ENCODE measurements at places on chromosomes 5 and 9. TPM values are rescaled to one million over a fixed set of nuclear protein-coding genes. Genes with fewer than 3 reads are reported as not detected.

PLPP7 gene
- 13.6 TPM for total RNA-seq

FAM170A gene
- not detected for total RNA-seq

FOXD4L3 gene
- under 0.01 TPM for total RNA-seq

CAVIN4 gene
- 0.78 TPM for total RNA-seq

WWC1 gene
- total RNA-seq = 4.9 TPM

SLCO6A1 gene
- total RNA-seq = not detected

THBS4 gene
- 0.59 TPM for total RNA-seq

CAMLG gene
- total RNA-seq = 33.2 TPM

MRNIP gene
- 11.4 TPM for total RNA-seq

CMYA5 gene
- 0.59 TPM for total RNA-seq

TXNDC8 gene
- total RNA-seq = not detected

UGT3A1 gene
- not detected for total RNA-seq

GPX3 gene
- total RNA-seq = 3.1 TPM

CDH18 gene
- 0.39 TPM for total RNA-seq

CD274 gene
- 1.8 TPM for total RNA-seq

TSSK1B gene
- 0.20 TPM for total RNA-seq

VCAN gene
- 379 TPM for total RNA-seq

SPAG8 gene
- 2.2 TPM for total RNA-seq

FBXW5 gene
- total RNA-seq = 125 TPM

SLC34A3 gene
- not detected for total RNA-seq

SLC31A2 gene
- 22.8 TPM for total RNA-seq

INSL4 gene
- total RNA-seq = not detected

OR13C3 gene
- not detected for total RNA-seq

PCDHA3 gene
- total RNA-seq = under 0.01 TPM

OCLN gene
- 5.5 TPM for total RNA-seq

CBY3 gene
- total RNA-seq = not detected

PCDHA6 gene
- under 0.01 TPM for total RNA-seq

GPX8 gene
- 85.6 TPM for total RNA-seq

IRX2 gene
- total RNA-seq = 9.6 TPM

ANKRD31 gene
- total RNA-seq = under 0.01 TPM

PCDHGA2 gene
- total RNA-seq = 1.4 TPM

ASB6 gene
- total RNA-seq = 18.6 TPM

PCDHB3 gene
- 0.20 TPM for total RNA-seq
